ENCODE measurements at places on chromosomes 11 and 22.

DNA sequence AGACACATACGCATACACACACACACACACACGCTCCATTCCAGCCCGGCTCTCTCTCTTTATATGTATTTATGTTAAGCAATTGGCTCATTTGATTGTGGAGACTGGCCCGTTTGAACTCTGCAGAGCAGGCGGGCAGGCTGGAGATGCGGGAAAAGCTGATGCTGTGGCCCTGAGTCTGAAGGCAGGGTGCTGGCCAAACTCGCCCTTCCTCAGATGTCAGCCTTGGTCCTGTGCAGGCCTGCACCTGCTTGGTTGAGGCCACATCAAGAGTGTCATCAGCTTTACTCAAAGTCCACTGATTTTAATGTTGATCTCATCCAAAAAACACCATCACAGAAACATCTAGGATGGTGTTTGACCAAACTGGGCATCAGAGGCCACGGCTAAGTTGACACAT, 569.3 kb downstream of the TBC1D22A start:
- DNase-seq, result no peak

- peak; percentile 76 for DNase-seq
Observed at GRCh38 chr11:72724851-72725723, 27.1 kb downstream of the ARAP1 start.

DNA sequence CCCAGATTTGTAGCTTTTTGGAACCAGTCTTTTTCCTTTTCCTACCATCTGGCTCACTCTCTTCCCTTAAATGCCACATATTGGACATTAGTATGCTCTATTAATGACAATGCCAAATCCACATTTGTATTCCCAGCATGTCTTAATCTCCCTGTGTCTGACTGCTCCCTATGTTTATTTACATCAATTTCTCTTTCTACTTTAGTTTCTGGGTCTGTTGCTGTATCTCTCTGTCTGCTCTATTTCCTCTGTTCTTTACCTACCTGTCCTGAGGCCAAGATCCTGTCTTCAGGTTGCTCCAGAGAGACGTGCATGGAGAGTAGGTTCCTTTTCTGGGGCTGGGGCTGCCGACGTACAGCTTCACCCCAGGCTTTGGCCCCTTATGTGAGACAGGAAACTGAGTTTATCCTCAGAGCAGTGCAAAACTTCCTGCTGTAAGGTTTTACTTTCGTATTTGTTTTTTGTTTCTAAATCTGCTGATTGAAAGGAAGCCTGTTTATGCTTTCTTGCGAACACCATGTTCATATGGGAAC, 25.6 kb downstream of the OR2AG2 start:
- DNase-seq, result peak; percentile 17

- no peak for DNase-seq
Observed at GRCh38 chr22:32222991-32223390, 18.1 kb upstream of the RFPL2 start.

GRCh38 chr11:267491-267994, 10.7 kb upstream of the NLRP6 start:
- DNase-seq, result no peak

- no peak for DNase-seq
Observed at GRCh38 chr22:46069521-46070214, 80.7 kb upstream of the PPARA start.

GRCh38 chr11:74695705-74696280, 35.4 kb downstream of the CHRDL2 start:
- DNase-seq, result no peak

DNA sequence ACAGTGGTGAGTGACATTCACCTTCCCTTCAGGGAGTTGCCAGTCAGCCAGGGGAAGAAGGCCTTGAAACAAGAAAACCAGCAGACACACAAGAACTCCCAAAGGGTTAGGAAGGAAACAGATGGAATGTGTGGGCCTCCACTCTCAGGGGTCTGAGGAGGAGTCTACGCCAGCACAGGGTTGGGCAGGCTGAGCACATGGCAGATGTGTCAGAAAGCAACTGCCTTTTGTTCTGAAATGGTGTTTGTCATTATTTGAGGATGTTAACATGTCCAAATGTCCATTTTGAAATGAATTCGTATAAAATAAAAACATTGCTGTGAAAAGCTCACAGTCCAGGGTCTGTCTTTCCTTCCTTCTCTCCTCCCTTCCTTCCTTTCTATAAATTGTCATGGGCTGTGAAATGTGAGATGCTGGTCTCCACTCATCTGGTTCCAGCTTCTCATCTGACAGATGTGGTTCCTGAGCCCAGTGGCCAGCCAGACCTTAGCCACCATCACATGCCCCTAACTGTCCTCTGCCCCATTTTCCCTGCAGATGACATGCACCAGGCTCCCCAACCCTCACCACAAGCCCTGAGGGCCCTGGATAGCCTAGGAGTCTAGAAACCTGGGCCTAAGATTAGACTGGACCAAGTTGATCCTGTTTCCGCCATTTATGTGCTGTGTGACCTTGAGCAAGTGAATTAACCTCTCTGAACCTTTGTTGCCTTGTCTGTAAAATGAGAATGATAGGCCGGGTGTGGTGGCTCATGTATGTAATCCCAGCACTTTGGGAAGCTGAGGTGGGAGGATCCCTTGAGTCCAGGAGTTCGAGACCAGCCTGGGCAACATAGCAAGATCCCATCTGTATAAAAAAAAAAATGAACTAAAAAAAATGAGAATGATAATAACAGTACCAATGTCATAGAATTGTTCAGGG, 56.2 kb upstream of the CRYBB3 start:
- DNase-seq, result no peak

DNA sequence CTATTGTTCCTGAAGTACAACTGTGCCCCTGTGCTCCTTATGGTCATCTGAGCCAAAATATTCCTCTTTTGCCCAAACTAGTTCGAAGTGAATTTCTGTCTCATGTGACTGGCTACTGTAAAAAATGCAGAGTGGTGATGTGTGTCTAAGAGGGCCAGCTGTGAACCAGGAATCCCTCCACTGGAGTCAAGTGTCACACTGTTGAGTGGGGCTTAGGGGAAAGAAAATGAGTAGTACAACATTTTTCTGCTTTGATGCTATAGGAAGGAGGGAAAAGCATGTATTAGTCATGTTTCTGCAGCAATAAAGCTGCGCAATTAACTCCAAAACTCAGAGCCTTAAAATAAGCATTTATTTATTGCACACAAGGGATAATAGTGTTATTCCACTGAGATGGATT, 39.8 kb upstream of the HMGXB4 start:
- no peak for DNase-seq

DNA sequence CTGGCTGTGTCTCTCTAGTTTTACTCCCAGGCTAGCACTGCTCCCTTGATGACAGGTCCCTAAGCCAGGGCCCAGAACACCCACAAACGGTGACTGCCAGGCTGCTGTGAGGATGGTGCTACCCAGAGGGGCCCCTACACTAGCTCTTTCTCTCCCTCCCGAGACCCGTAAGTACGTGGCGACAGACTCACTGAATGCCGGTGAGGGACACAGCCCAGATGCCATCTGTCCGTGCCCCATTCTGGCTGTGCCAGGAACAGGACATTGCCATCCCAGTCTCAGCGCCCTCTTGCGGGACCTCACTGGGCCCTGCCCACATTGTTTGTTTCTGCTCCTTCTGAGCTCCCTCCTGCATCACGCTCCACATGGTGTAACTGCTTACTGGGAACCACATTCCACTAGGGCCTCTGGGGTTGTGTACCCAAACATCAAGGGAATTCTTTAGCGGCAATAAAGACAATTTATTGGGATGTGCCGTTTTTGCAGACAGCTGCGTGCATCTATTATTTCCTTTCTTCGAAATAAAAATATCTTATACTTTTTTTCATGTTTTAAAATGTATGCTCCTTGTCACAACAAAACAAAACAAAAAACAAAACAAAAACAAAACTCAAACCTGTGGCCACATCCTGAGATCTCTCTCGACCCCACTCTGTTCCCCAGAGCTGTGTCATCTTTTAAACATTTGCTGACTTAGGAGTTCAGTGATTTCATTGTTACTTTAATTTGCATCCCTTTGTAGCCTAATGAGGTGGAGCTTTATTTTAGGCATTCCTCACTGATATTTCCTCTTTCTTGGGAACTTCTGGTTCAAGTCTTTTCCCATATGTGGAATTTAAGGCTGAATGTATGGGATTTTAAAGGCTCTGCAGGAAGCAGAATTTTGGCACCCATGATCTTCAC, 4.4 kb upstream of the TPCN2 start:
- no peak for DNase-seq

- no peak for DNase-seq
Observed at GRCh38 chr11:47599902-47600301, 5.7 kb upstream of the C1QTNF4 start.

- no peak for DNase-seq
Observed at GRCh38 chr11:6911948-6912347, 8.9 kb upstream of the OR2D3 start.

DNA sequence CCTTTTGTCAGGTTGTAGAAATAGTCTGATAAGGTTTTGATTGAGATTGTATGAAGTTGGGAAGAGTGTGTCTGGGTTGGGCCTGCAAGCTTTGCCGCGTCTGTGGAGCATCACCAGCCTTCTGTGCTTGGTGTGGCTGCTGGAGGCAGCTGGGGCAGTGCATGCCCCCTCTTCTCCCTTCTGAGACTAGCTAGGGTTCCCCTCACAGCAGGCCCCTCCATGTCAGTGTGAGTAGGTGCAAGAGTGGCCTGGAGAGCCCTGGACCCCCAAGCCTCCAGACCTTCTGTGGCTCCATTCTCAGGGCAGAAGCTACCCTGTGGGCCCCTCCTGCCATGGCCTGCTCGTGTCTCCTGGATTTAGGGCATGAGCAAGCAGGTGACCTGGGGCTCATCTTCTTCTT, 914.2 kb downstream of the TBC1D22A start:
- no peak for DNase-seq

DNA sequence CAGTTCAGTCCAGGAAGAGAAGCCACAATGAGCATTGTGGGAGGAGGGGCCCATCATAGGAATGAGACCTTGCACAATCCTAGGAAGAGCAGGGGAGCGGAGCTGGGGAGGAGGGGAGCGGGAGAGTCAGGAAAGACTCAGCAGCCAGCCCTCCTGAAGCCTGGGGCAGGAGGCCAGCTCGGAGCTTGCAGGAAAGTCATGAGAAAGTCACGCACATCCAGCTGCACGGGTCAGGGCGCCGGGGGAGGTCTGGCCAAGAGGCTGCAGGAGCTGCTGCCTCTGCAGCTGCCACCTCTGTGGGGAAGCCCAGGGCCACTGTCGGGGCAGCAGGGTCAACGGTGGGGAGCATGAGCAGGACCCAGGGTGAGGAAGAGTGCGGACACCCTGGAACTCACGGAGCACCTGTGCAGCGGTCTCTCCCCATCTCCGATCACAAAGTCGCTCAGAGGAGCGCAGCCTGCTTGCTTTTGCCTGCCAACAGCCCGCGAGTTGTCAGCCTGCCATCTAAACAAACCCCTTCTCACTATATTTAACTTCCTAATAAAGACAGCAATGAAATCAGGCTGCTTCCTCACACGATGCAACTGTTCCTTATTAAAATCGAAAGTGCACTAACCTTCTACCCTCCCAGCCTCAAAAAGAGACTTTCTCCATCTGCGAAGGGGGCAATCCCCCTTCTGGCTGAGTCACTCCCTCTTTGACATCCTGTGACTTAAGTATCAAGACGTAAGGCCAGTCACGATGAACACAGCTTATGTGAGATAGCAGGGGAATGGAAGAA, 52.9 kb upstream of the RTL6 start:
- no peak for DNase-seq
